Fibroblast of skin of abdomen (primary cell): ENCODE measurements at places on chromosomes 11 and 22.

DNA sequence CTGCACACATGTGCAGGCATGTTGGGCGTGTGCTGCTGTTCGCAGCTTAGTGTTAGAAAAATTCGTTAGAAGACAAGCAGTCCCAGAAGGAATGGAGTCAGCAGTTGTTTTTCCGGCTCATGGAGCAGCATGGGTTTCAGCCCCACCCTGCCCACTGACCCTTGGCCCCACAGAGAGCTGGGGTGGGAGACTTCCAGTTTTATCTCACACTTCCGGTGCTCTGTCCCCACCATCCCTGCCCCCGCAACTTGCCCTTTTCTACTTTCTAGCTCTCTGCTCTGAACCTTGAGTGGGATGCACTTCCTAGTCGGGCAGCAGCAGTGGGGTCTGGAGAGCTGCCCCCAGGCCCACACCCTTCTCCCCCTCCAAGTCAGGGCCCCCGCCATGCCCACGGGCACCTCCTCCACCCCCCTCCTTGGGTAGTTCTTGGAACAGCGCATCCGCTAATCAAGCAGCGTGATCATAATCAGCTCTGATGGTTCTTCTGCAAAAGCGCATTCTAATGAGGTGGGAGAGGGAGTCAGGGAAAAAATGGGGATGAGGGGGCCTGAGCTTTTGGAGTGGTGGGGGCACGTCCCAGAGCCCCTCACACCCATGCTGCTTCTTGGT, 184.4 kb downstream of the CEP164 start:
- no peak for DNase-seq

- no peak for DNase-seq
Observed at GRCh38 chr22:24147666-24148065, 33.6 kb upstream of the SUSD2 start.

GRCh38 chr22:26429458-26430286, 612 bp downstream of the ASPHD2 start:
- no peak for DNase-seq

- DNase-seq: no peak
Observed at GRCh38 chr22:40203572-40203971, 25.8 kb downstream of the TNRC6B start.

DNA sequence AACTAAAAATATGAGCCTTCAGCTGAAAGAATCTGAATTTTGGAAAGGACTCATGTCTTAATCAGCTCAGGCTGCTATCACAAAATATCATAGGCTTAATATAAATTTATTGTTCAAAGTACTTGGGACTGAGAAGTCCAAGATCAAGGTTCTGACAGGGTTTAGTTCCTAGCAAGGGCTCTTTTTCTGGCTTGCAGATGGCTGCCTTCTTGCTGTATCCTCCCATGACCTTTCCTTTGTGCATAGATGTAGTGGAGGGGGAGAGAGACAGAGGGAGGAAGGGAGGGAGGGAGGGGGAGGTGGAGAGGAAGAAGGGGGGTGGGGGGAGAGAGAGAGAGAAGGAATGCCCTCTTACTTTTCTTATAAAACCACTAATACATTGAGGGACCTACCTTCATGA, 306.8 kb upstream of the DDI1 start:
- DNase-seq: peak; percentile 23

DNA sequence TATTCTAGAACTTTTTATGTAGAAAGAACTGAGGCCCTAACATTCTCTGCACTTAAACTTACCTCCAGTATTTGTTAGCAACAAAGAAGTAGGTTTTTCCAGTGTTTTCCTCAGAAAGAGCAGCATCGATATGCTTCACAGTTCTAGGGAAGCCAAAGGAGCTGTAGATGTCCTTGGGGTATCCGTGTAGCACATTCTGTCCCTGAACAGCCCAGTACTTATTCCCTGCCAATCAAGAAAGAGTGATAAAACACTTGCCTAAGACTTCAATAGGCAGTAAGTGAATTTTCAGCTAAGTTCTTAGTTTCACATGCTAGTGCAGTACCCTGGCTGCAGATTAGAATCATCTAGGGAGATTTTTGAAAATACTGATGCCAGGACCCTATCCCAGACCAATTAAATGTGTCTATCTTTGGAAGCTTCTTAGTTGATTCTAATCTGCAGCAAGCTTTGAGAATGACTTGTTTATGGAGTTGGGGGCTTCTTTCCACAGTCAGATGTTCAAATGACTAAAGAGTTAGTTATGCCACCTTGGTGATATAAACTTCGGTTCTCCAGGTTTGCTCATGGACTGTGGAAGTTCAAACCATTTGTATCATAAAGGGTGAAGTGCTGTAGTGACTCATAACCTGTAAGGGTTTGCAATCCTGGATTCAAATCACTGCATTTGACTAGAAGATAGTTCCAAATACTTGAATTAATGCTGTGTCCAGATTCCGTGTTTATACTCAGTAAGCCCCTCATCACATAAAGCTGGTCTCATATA, 6.5 kb downstream of the MMP1 start:
- DNase-seq: no peak

DNA sequence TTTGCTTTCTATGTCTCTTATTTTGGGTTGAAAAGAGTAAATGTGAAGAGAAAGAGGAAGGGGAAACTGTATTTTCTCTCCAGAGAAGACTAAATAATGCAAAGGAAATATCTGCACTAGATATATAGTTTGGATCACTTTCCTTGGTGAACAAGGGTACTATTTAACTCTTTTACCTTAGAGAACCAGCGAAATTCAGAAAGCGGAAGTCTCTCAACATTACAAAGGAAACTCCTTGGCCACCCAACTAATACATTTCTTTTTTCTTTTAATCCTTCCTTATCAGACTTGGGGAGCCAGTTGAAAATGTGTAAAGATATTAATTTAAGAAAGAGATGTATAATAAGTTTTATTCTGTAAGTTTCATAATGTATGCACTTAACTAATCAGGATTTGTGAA, 64.2 kb downstream of the SESN3 start:
- no peak for DNase-seq

DNA sequence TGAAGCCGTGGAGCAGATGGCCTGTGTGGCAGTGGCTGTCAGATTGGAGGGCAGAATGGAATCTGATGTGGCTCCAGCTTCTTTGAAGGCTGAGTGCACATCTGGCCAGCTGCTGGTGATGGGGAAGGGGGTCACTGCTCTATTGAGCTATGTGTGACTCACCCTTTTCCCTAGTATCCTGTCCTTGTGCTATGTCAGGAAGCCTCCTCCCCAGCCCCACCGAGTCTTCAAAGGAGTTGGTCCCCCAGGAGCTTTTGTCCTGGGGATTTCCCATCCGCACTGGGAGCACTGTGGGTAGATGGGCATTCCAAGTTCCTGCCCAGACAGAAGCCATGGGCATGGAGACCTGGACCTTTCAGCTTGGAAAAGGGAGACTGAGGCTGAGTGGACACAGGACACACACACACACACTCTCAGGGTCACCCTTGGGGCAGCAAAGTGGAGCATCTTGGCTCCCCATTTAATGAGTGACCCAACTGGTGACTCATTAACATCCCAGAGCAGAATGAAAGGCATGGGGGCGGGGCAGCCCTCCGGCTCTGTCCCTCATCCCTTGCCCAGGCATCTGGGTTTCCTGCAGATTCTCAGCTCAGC, 3.3 kb downstream of the SERPINH1 start:
- peak; percentile 81 for DNase-seq
